Kidney tubule cell (primary cell): ENCODE measurements at places on chromosomes 5 and 9.

DNA sequence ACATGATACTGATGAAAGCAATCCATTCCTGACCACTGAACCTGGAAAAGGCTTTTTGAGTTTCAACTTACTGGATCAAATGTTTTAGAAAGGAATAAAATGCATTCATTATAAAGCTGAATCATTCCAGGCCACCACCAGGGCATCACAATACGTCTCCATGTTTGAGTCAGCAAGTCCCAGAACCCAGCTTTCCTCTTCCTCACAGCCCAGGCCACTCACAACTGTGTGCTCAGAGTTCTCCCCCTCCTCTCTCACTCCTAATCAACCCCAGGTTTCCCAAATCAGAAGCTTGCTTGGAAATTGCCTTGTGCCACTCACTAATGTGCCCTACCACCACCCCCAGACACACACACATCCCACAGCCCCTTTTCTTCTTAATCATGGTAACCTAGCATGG lies 91.7 kb downstream of the GNA14 start:
- DNase-seq, result no peak

GRCh38 chr9:84845956-84846900 lies 176.7 kb downstream of the NTRK2 start:
- DNase-seq, result peak; percentile 77

DNA sequence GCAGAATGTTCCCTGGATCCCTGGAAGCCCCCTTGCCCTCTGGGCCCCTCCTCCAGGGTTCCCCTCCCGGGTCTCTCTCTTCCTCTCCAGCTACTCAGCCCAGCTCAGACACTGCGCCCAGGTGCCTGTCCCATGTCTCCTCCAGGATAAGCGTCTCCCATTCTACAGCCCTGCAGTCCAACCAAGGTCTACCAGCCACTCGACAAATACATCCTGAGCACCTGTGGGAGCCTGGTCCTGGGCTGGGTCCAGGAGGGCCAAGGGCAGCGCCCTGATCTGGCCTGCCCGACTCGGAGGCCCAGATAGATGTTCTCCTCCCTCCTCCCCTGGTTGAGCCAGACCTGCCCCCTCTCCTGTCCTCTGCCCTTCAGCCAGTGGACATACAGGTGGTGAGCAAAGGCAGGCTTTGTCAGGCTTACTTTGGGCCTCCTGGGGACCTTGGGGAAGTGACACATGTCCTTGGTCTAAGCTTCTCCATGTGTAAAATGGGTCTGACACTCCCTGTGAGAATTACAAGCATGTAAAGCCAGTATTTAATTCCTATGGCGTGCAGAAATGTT lies 1.4 kb downstream of the FLT4 start:
- no peak for DNase-seq

DNA sequence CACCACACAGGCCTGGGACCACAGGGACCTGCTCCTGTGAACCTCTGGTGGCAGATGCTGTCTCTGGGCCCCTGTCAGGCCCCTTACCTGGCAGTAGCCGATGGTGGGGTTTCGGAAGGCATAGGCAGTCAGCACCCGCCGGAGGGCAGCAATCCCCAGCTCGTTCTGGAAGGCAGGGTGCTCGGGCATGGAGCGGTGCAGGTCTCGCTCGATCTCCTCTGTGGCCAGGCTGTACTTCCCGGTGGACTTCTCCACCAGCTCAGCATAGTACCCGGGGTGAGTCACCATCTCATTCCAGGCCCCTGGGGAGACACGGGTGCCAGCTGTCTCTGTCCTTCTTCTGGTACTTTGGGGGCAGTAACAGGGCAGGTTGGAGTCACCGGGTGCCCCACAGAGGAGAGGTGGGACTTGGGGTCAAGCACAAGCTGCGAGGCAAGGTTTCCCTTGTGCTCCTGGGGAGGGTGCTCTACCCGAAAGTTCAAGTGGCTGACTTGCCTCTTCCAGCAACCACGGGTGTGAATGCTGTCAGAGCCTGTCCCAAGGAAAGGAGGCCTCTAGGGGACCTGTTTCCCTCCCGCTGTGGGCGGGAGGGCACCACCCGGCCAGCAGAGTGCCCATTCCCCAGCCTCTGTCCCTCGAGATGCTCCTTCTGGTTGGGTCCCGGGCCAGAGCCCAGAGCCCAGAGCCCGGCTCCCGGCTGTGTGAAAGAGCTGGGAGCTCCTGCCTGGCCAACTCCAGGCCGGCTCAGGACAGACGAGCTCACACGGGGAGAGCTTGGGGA lies 19.8 kb upstream of the MRNIP start:
- DNase-seq, result peak; percentile 30

DNA sequence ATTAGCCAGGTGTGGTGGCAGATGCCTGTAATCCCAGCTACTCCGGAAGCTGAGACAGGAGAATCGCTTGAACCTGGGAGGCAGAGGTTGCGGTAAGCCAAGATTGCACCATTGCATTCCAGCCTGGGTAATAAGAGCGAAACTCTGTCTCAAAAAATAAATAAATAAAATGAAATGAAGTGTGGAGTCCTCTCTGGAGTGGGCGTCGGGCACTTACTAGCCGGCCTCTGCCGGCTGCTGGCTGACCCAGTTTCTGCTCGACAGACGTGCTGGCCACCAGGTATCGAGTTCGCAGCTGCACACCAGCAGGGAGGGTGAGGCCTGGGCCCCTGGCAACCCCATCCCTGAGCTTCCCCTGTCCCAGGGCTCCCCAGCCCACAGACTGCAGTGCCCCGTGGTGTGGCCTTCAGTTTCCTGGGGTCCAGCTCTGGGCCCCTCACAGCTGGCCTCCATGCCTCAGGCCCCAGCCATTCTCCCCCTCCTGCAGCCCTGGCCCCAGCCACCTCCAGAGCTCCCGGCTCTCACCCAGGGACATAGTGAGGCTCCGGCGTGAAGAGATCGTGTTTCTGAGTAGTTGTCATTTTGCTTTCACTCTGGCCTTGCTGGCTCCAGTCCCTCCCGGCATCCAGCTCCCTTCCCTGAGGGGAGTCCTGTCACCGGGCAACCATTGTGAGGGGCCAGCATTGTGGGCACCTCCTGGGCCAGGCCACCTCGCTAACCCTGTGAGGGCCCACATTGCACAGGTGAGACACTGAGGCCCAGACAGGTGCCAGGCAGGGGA lies 3.8 kb upstream of the STPG3 start:
- DNase-seq, result peak; percentile 64

DNA sequence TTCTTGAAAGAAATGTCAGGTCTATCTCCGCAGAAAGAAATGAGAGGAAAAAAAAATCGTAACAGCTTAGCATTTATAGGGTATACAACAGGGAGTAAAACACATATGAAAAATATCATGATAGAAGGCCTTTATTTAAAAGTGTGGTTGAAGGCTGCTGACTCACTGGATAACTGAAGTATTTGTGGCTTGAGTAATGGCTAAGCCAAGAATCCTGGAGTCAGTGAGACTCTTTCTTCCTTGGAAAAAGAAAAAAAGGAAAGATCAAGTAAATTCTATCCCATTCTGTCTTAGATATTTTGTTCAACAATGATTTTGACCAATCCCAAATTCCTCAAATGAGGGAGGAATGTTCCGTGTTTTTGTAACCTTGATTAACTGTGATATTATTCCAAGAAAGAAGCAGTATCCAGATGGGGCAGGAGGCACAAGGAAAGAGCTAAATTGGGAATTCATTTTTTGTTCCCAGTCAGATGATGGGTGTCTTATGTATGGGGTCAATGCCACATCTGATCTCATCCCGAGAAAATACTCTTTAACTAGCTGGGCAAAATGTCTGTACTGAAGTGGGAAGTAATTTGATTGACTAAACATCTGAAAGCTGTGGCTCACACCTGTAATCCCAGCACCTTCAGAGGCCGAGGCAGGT lies 64.3 kb upstream of the MYO10 start:
- peak; percentile 94 for DNase-seq

GRCh38 chr5:4627131-4627530 lies 513.0 kb upstream of the ADAMTS16 start:
- DNase-seq, result no peak

- DNase-seq, result no peak
Observed at GRCh38 chr5:136404616-136405015, 39.3 kb upstream of the TRPC7 start.

GRCh38 chr5:114360357-114360756 lies 1.5 kb upstream of the KCNN2 start:
- no peak for DNase-seq

- DNase-seq, result no peak
Observed at GRCh38 chr5:144831650-144832049, 661.0 kb downstream of the KCTD16 start.

GRCh38 chr5:145768863-145769262 lies 66.3 kb downstream of the PRELID2 start:
- DNase-seq, result no peak

DNA sequence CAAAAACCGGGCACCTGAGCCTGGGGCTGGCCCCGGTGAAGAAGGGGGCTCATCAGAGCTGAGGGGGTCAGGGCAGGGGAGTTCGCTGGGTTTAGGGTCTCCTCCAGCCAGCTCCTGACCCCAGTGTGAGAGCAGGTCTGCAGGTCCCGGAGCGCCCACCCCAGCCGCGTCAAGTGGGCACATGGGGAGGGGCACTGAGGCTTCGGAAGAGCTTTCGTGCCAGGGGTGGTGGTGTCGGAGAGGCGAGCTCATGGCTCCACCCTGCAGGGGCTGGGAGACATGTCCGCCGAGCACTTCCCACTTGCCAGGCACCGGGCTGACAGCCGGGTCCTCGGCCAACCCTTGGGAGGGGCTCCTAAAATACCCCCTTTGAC lies 13.2 kb downstream of the VAV2 start:
- DNase-seq, result no peak

GRCh38 chr5:104325356-104325755 lies 762.8 kb upstream of the NUDT12 start:
- DNase-seq, result no peak

DNA sequence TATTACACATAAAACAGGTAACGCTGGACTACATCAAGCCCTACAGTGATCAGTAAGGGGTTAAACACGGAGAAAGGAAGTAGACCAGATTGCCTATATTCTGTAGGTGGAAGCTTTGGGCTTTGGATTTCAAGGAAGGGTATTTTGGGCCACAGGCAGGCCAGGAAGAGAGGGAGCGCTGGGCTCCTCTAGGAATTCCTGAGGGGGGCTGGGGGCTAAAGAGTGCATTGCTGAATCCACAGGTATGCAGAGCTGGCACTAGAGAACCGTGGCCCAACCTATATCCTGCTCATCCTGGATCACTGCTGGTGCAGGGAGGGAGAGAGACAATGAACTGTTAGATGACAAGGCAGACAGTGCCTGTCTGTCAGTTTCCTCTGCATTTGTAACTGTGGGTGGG lies 367.1 kb downstream of the CSNK1G3 start:
- DNase-seq, result no peak

DNA sequence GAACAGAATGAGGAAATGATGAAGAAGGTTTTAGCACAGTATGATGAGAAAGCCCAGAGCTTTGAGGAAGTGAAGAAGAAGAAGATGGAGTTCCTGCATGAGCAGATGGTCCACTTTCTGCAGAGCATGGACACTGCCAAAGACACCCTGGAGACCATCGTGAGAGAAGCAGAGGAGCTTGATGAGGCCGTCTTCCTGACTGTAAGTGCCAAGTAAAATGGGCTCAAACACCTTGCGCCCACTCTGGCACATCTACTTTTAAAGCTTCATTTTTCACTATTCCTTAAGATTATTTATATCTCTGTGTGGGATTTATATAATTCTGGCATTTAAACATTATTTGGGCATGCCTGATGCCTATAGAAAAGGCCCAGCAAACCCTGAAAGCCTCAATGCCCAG lies 55.6 kb downstream of the CMYA5 start:
- no peak for DNase-seq

GRCh38 chr9:15142878-15143534 lies 164.0 kb downstream of the TTC39B start:
- peak; percentile 65 for DNase-seq

DNA sequence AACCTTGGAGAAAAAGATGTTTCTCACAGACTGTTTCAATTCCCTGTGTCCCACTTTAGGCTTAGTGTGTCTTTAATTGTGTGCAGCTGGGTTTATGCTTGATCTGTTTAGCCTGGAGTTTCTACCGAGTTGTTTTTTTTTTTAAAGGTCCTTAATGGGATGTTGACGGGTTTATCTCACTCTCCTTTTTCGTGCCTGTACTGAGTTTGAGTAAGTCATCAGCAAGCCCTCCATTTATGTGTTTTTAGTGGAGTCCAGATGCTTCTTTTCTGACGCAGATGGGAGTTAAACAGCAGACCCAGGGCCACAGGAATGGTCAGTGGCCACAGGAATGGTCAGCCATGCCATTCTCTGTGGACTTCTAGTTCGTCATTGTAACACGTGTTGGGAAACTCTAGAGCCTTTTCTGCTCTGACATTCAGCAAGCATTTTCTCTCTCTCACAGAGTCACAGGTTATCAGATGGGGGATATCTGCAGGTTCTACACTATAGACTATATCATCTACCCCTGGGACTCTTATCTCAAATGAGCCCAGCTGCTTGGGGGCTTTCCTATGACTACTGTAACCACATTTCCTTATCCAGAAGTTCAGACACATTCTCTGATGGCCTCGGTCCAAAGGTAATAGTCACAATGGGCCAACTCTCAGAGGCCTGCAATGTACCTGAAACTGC lies 190.5 kb downstream of the TTLL11 start:
- peak; percentile 14 for DNase-seq

- no peak for DNase-seq
Observed at GRCh38 chr5:1312206-1312605, 17.3 kb upstream of the TERT start.

DNA sequence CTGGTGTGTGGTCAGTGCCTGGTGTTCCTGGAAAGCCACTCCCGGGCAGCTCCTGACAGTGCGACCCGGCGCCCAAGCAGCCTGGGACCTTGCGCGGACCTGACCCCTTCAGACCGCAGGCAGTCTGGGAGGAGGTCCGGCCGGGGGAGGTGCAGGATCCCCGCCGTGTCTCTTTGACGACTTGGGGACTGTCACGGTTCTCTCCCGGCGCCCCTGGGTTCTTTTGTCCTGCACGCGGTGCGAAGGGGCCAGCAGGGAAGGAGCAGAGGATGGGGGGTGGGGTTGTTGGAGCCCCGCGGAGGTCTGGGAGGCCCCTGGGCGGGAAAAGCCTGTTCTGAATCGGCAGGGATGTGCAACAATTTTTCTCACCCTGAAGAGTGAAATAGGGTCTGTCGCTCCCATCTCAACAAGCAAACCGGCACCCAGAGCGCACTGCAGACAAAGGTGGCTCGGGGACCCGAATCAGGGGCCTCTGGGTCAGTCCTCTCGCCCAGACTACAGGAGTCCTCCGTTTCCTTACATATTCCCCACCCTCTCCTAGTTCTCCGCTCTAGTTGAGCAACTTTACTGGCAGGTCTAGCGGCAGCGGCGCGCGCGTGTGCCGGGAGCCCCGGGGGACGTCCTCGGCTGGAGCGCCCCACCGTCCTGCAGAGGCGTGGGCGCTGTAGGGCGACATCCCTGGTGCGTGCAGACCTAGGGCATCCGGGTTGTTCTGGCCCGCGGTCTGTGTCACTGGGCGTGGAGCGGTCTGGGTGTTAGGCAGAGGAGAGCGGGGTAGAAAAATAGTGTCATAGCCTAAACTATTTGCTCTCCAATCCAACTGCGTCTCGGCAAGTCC lies 1.2 kb downstream of the VCAN start:
- peak; percentile 37 for DNase-seq

- no peak for DNase-seq
Observed at GRCh38 chr9:123631862-123632261, 275.9 kb downstream of the CRB2 start.
